ENCODE measurements at places on chromosomes 4 and X.

GRCh38 chr4:8105306-8106100 lies 53.1 kb downstream of the ABLIM2 start:
- DNase-seq = no peak

DNA sequence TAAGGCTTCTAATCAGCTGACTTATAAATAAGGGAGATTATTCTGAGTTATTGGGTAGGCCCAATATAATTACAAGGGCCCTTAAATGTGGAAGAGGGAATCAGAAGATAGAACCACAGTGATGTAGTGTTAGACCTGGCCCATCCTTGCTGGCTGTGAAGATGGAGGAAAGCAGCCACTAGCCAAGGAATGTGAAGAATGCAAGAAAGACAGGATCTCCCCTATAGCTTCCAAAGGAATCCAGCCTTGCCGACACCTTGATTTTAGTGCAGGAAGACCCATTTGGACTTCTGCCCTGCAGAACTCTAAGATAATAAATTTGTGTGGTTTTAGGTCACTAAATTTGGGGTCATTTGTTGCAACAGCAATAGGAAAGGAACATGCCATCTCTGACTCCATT lies 150.6 kb downstream of the SPATA18 start:
- no peak for DNase-seq

DNA sequence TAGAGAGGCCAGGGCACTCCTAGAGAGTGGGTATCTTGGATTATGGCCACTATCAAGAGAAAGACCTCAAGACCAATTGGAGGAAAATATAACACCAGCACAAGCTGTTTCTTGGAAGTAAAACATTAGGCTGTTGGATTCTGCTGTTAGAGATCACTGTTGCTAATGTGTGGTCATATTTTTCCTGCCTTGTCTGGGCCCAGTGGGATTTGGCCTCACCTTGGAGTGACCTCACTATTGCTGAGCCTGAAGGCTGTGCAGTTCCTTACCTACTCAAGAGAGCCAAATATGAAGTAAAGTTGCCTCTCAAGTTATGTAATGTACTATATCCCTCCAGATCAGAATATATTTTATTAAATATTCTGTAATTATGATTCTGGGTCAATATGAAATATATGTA lies 355.4 kb upstream of the CTSO start:
- DNase-seq = no peak

DNA sequence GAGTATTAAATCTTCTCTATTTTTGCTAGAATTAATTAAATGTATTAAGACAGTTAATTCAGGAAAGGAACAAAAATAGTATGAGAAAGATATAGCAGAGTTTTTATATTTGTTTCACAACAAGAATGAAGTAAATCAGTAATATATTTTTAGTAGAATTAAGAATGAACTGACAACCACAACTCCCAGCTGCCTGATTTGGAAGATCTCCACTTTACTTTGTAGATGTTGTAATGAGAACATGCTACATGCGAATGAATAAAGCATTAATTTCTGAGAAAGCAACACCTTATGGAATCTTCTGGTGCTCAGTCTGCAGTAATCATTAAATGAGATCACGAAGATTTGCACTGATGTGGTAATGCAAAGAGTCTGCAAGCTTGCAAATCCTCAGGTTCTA lies 695.6 kb upstream of the PCDH7 start:
- DNase-seq = no peak

DNA sequence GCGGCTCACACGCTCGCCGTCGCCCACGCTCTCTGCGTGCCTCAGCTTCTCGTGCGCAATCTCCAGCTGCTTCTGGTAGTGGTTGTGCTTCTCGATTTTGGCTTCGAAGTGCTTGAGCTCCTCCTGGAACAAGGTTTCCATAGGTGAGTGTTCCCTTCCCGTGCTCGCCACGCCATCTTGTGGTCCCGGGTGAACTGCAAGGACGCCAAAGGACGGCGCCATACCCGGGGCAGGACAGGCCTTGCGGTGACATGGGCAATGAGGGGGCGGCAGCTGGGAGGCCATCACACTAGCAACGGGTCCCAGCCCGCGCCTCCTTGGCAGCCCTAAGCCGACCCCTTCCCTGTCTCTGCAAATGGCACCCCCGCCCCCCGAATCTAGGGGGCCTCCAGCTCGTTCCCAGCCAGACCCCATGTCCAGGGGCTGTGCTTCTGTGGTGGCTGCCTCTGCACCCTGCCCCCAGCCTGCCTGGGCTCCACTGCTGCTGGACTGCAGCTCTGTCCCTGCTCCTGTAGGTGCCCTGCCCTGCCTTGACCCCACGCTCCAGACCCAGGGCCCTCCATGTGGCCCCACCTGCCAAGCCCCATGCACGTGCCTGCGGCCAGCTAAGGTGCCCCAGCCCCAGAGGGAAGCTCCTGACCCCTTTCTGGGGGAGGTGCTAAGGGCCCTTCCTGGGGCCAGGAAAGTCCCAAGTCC lies 17.3 kb downstream of the LRPAP1 start:
- no peak for DNase-seq

- DNase-seq = no peak
Observed at GRCh38 chrX:5829469-5829868, 399.2 kb downstream of the NLGN4X start.

- DNase-seq = no peak
Observed at GRCh38 chr4:37632836-37633235, 53.3 kb downstream of the RELL1 start.

DNA sequence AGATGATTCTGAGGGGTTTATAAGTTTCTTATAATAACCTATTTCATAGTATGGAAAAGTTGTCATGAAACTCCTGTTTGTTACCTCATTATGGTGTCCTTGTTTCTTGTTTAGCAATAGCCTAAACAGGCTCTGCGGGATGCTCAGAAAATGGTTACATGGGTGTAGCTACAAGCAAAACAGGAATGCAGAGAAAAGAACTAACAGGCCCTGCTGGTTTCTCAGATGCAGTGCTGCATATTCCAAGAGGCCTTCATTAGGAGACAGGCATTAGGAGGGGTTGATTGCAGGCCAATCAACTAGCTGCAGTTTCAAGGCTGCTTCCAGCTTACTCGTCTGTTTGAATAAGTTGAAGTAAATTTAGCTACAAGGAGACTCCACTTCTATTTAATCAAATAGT lies 37.6 kb upstream of the HPGD start:
- DNase-seq = no peak

- DNase-seq = peak; percentile 37
Observed at GRCh38 chrX:102712981-102713625, 855 bp downstream of the GPRASP2 start.

GRCh38 chr4:58491620-58492019 lies 1381.4 kb upstream of the IGFBP7 start:
- DNase-seq = no peak

DNA sequence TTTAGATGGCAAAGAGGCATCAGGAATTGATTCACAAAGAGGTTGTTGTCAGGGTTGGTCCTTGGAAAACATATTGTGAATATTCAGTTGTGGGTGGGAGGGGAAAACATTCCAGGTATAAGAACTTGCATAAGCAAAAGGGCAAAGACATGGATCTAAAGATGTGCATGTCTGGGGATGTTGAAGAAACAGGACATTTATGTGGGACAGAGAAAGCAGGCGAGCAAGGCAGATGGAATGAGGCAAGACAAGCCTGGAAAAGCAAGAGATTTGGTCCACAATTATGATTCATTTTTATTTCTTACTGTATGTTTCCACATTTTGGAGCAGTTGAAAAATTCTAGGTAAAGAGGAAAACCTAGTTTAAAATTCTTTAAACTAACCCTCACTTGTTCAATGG lies 134.9 kb upstream of the CXXC4 start:
- no peak for DNase-seq
